ENCODE measurements at places on chromosomes 16 and 17.
A peak's percentile ranks its signal among the peaks of the same experiment; 100 is the strongest.

GRCh38 chr17:17279316-17279715, 1.7 kb downstream of the COPS3 start:
- no peak for DNase-seq

DNA sequence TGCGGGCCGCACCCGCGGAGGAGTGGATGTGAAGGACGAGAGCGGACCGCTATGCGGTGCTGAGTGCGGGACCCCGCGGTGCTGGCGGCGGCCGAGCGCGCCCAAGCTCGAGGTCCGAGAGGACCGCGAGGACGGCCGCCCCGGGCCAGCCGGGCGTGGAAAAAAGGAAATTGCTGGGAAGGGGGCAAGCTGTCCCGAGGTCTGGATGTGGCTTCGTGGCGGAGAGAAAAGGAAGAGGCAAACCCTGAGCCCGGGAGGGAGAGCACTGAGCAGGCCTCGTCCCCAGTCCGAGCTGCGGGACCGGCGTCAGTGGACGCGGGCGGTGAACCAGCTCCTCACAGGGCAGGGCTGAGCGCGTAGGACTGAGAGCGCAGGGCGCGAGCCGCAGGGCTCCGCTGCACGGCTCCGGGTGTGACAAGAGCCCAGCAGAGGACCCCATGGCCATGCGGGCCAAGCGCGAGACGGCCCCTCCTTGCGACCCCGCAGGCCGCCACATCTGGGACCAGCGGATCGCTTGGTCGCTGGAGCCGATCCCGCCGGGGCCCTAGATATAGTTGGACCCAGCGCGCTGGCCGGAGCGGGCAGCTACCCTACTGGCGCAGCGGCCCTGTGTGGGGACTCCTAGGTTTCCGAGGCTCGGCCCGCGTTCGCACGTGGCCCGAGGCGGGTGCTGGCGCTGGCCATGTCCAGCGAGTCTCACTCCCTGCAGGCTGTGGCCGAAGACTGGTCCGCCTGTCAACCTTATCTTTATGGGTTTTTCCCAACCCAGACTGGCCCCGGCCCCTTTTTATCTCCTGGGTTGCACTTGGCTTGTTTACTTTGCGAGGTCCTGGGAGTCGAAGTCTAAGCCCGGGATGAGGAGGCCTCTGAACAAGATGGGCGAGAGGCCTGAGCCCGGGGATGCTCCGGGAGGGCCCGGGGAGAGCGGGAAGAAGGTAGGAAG, 2.4 kb downstream of the TBX4 start:
- DNase-seq, result no peak

GRCh38 chr16:67254801-67255552, 6.2 kb downstream of the SLC9A5 start:
- DNase-seq, result no peak

- no peak for DNase-seq
Observed at GRCh38 chr16:556474-557173, 3.6 kb upstream of the PRR35 start.

GRCh38 chr17:73043686-73044581, 48.6 kb downstream of the SLC39A11 start:
- no peak for DNase-seq

GRCh38 chr17:73765824-73766563, 121.7 kb upstream of the SDK2 start:
- DNase-seq, result no peak

GRCh38 chr17:9643611-9644010, 1.7 kb upstream of the USP43 start:
- no peak for DNase-seq

GRCh38 chr16:54284931-54285413, 1.6 kb downstream of the IRX3 start:
- DNase-seq, result no peak

DNA sequence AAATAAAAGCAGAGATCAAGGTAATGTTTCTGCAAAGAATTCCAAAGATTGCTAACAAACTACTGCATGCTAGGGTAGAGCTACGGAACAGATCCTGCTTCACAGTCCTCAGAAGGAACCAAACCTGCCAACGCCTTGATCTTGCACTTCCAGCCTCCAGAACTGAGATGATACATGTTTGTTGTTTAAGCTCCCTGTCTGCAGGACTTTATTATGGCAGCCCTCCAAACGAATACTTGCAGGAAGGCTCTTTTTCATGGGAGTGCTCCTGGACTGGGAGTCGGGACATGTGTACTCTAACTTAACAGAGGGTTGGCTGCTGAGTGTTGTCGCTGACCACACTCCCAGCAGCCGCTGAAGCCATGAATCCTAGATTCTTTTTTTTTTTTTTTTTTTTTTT, 808.8 kb upstream of the EEF2KMT start:
- DNase-seq, result no peak

DNA sequence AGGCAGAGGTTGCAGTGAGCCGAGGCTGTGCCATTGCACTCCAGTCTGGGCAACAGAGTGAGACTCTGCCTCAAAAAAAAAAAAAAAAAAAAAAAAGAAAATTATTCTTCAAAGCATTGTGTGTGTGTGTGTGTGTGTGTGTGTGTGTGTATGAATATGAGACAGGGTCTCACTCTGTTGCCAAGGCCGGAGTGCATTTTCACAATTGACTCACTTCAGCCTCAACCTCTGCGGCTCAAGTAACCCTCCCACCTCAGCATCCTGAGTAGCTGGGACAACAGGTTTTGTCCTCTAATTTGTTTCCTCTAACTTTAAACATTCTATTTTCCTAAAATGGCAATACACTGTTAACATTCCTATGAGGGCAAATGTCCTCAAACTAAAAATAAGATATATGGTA, 7.7 kb downstream of the FBXO47 start:
- DNase-seq, result no peak

DNA sequence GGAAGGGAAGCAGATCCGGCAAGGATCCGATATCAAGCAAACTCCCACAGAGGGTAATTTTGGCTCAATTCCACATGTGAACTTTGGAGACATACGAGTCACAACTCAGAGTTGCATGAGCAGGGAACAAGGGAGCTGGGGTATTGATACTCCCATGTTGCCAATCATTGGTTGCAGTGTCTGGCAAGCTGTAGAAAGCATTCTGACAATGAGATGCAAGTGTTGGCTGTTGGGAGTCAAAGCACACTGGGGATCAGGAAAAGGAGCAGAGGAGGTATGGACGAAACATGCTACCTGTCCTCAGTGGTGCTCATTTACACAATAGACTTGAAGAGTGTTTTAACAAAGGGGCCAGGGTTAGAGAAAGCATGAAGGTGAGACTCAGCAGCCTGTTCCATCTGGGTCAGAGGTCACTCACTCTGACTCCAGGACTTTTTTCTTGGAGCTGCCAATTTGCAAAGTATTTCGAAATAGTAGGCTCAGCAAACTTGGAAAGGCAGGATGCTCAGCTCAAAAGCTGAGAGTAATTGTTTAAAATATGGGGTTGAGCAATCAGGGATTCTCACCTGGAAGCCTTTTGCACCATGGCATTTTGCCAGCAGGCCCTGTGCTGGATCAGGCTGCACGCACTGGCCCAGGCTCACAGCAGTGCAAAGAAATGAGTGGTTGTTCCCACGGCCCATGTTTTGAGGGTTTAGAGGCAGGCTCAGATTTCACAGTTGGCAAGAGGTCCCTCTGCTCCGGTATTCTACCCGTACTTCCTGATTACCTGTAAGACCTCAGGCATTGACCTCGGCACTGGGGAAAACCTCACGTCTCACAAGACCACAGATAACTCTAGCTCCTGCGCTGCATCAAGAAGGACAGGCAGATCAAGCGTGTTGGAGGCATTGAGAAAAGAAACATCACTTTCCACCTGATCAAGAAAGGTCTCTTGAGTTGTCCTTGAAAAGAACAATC, 17.6 kb upstream of the NKD1 start:
- no peak for DNase-seq

DNA sequence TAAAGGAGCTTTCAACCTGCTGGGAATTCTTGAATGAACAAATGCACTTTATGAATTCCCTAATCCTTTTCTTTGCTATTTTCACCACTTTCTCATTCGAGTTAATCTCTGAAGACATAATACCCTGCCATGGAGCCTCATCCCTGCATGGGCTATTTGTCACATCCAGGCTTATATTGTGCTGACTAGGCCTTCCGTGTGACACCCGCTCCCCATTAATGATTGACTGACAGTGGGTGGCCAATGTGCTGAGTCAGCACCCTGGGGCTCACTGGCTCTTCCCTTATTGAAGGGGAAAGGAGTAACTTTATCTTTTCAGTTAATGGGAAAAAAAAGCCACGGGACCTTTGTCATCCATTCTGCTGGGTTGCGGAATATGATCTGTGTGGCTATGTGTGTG, 1024.8 kb upstream of the EEF2KMT start:
- no peak for DNase-seq

DNA sequence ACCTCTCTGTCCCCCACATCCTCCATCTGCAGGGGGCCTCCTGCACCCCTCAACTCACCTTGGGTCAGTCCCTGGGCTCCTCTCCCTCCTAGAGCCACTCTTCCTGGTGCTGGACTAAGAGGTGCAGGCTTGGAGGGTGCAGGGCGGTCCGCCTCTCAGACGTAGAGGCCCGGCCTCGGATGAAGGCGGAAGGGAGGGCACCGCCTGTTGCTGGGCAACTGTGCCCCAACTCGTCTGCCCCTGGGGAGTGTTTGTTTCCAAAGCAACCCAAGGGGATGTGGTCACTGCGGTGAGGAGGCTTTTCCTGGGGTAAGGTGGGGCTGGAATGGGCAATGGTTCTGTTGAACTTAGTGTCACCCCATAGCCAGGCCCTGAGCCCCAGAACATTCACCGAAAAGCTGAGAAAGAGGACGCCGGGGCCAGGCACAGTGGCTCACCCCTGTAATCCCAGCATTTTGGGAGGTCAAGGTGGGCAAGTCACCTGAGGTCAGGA, at the start of gene C16orf54:
Gene C16orf54 (minus strand): TSS at position 138 of the 493 bp plus-strand sequence. CDS start 1,039 bp downstream, outside the sequence.
- DNase-seq, result no peak

- DNase-seq, result peak; percentile 72
Observed at GRCh38 chr17:16363749-16364536, 10.7 kb upstream of the CENPV start.

DNA sequence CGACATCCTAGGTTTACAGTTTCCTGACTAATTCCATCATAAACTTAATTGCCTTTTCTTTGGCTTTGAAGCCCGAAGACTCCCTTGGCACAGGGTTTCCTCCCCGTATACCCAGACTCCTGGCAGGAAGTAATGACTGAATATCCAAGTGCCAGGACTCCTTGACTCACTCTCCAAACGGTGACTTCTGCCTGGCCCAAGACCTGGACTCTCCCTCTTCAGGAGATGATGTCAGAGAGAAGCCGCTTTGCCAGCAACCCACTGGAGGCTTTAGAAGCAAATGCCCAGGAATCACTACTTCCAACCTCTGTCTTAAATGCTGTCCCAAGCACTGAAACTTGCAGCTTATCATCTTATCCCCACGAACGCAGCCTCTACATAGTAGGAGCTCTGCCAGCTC, 146.5 kb downstream of the RGS9 start:
- peak; percentile 95 for DNase-seq

- DNase-seq, result no peak
Observed at GRCh38 chr17:17926840-17927449, 45.3 kb downstream of the TOM1L2 start.

DNA sequence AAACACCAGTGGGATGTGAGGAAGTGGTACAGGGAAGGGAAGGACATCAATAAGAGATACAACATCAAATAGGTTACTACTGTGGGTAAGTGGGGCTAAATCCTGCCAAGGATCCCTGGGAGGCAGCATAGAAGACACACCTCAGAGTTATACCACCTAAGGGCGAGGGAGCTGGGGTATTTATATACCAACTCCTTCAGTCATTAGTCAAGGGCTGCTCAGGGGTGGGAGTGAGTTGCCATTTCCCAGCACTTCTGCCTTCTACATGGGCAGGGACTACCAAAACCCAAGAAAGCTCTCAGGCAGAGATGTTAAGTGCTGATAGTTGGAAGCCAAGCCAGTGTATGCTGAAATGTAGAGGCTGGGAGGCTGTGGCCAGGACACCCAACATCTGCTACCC, 57.5 kb upstream of the MARCHF10 start:
- DNase-seq, result no peak

DNA sequence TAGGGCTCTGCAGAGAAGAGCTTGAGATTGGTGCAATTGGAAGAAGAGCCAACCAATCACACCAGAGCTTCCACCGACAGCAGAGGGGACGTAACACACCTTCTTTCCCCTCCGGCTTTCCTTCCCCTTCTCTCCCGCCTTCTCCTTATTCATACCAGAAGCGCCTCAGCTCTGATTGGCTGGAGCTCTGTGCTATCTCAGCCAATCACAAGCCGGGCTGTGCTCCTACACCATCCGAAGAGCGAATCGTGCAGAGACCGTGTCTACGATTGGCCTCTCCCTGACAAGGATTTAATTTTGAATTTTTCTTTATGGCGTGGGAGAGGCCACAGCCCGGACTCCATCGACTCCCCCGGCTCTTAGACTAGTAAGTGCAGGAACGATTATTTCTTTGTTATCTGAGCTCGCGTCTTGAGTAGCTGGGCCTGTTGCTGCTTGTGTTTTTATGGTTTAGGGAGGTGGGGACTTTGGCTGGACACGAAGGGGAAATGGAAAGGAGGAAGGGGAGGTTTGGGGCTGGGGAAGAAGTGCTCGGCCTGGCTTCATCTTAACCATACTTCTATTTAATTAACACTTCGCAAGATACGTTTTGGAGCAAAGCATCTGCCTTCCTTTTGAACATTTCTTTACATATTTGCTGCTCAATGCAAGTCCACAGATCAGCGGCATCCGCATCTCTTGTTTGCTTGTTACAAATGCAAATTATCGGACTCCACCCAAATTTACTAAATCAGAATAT, at the start of gene PRR11:
Gene PRR11 (plus strand): TSS at position 308 of the 739 bp plus-strand sequence. CDS start 14,007 bp downstream, outside the sequence.
- peak; percentile 99 for DNase-seq

- peak; percentile 18 for DNase-seq
Observed at GRCh38 chr16:66899945-66900710, 18.6 kb downstream of the CDH16 start.

- no peak for DNase-seq
Observed at GRCh38 chr17:68306819-68307218, 15.5 kb downstream of the ARSG start.

- no peak for DNase-seq
Observed at GRCh38 chr17:2770129-2770528, 20.7 kb upstream of the CCDC92B start.

DNA sequence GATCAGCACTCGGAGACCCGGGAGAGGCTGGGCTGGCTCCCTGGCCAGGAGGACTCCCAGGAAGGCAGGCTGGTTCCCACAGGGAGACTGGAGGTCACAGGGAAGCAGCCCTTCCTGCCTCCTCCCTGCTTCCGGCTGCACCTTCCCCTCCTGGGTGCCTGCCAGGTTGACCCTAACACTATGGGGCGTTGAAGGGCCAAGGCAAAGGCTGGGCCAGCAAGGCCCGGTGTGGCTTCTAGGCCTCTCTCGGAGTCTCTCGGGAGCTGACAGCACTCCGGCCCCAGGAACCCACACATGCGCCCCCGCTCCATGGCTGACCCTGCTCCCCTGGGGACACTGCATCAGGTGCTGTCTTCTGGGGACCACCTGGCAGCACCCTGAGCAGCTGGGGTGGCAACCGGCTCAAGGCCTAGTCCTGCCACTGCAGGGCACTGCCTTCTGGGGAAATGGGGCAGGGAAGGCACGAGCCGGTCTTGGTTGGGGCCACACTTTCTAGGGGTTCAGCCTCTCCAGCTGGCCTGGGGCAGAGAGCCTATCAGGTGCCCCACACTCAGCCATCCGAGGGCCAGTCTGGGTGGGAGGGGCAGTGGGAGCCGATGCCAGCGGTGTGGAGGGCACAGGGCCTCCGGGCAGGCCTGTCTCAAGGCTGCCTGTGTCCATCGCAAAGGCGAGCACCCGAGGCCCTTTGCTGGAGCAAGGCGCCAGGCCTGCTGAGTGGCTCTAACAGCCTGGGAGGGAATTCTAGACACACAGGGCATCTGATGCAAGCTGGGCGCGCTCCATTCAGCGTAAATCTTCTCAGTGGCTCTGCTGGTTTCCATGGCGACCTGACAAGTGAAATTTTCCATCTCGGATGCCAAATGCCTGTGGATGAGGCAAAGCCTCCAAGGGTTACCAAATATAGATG, 5.6 kb upstream of the MTSS2 start:
- DNase-seq, result no peak

- peak; percentile 96 for DNase-seq
Observed at GRCh38 chr17:65588181-65588808, 26.8 kb upstream of the AXIN2 start.

Measured in LoVo (cell line).